ENCODE measurements at places on chromosomes 7 and 10. TPM values are rescaled to one million over a fixed set of nuclear protein-coding genes. Genes with fewer than 3 reads are reported as not detected.

DNA sequence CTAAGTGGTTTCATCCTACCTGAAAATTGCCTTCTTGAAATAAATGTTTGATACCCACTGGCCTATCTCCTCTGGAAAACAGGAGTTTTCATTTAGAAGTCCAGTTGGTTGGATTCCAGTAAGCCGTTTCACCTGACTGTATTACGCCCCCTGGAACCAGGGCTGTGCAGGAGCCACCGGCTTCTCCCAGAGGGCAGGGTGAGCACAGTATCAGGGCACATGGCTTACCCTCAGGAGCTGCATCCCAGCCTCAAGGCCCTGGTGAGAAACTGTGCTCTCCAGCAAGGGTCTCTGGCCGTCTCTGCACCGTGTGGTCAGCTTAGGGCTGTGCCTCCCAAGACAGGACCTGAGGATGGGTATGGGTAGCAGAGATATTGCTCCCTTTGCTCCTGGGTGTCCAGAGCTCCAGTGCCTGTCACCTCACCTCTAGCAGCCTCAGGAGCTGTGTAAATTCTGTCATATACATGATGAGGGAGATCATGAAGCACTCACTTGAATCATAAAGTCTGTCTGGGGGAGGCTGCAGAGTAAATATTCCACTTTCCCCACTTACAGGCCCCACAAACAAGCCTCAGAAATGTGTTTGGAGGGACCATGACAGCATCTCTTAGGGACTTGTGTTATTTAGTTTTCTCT, 109.6 kb upstream of the SAMD8 start:
- no peak for DNase-seq

DNA sequence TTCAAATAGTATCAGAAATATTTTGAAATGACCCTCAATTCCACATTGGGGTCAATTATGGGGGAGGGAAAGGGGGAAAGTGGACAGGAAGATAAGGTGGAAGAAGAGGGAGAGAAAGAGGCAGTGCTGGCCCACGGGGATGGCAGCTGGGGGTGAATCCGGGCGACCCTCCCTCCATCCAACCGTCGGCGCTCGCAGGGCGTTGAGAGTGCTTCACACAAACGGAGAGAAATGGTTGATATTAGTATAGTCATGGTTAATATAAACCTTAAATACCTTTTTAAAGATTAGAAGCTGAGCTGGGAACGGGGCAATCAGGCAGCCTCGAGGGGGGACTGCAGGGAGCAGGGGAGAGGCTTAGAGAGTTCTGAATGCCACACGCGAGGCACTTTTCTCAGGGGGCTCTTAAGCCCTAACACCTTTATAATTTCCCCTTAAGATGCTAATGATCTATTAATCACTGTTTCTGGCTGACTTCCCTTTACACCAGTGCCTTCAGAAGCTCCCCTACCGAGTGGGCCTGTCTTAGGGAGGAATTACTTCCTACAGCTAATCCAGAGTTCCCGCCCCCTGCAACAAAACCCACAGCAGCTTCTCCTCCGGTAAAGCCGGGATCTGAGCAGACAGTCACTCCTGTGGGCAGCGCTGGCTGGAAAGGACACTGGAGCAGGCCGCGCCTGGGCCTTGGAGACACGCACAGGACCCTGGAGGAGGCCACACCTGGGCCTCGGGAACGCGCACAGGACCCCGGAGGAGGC, 39.5 kb downstream of the PRKAG2 start:
- DNase-seq: no peak

- no peak for DNase-seq
These were observed 169.2 kb downstream of the HGF start for GRCh38 chr7:81600608-81601007.

- no peak for DNase-seq
These were observed 188.3 kb upstream of the STK17A start for GRCh38 chr7:43394441-43395130.

- DNase-seq: no peak
These were observed 2.0 kb downstream of the NDUFB2 start for GRCh38 chr7:140698477-140698876.

The APBB1IP gene
- not detected for total RNA-seq

GRCh38 chr7:95430864-95431263, 4.0 kb downstream of the PON2 start:
- no peak for DNase-seq

The GPR15LG gene
- total RNA-seq: not detected

The PNLIPRP3 gene
- total RNA-seq: not detected

- peak; percentile 50 for DNase-seq
These were observed 39.0 kb downstream of the ADK start for GRCh38 chr10:74189999-74190421.

GRCh38 chr10:27328946-27329345, 88.3 kb upstream of the ACBD5 start:
- no peak for DNase-seq

DNA sequence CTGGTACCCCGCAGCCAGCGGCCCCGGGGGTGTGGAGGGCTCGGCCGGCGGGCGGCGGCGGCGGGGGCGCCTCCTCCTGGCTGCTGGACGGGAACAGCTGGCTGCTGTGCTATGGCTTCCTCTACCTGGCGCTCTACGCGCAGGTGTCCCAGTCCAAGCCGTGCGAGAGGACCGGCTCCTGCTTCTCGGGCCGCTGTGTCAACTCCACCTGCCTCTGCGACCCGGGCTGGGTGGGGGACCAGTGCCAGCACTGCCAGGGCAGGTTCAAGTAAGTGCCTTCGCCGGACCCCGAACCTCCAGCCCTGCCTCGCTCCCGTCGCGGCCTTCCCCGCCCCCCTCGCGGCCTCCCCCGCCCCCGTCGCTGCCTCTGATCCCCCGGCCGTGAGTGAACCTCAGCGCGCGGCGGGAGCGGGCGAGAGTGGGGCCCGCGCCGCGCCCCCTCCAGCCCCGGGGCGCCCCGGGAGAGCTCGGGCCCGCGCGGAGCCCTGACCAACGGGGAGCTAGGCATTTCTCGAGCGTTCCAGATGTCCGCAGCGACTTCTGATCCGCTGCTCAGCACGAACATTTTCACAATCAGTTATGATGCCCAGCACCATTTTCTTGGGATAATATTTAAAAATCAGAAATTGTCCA, 727 bp downstream of the ATRNL1 start:
- DNase-seq: no peak

The SH2B2 gene
- total RNA-seq: 3.3 TPM

DNA sequence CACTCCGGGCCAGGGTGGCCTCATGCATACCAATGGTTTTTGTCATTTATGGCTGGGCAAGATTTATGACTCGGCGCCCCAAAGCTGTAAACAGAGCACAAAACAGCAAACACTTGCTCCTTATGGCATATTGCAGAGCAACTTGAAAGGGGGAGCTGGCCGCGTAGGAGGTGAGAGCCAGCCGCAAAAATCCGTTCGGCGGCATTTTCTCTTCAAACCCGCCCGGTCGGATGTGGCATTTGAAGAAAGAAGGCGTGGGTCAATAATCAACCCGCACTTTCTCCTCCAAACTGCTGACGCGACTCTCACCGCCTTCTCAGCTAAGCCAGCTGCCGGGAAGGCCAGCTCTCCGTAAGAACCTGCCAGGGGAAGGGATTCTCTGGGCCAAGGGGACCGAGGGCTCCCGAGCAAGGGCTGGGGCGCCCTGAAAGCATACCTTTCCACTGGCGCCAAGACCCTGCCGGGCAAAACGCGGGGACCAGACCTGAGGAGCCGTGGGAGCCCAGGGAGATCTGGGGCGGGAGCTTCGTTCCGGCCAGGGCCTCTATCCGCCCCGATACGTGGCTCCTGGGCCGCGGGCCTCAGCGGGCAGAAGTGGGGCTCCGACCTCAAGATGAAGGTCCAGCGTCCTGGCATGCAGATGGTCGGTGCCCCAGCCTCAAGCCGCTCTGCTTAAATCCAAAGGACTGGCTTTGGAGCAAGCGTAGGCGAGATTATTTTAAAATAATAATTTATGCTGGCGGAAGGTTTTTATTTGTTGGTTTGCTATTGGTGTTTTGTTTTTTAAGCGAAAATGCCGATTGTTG, 12.9 kb upstream of the HOXA2 start:
- peak; percentile 67 for DNase-seq

GRCh38 chr7:8185926-8186683, 75.9 kb downstream of the ICA1 start:
- DNase-seq: no peak

The PAPOLB gene
- total RNA-seq: 0.30 TPM

The NYAP1 gene
- 1.2 TPM for total RNA-seq

Data from NCI-H460 (cell line).